ENCODE measurements at places on chromosomes 12 and 14.

- no peak for DNase-seq
Observed at GRCh38 chr12:24681570-24681969, 267.3 kb downstream of the BCAT1 start.

- DNase-seq, result no peak
Observed at GRCh38 chr14:96103560-96104460, 64.6 kb downstream of the C14orf132 start.

- DNase-seq, result no peak
Observed at GRCh38 chr14:76654573-76655108, 106.6 kb upstream of the VASH1 start.

- no peak for DNase-seq
Observed at GRCh38 chr14:64561631-64562030, 11.9 kb downstream of the PPP1R36 start.

DNA sequence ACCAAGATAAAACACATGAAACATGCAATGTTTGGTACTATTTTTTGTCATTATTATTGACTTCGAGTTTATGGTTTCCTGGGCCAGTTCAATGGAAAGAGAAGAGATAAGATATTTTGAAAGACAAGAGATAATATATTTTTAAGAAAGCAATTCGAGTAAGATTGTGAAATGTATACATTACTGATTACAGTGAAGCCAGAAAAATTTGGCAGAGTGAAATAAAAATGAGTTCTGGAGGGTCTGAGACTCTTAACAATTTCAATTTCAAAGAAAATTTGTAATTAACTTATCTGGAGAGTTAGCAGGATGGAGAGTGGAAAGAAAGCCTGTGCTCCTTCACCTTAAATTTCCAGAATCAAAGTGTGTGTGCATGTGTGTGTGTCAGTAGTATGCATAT is 17.3 kb downstream of the CCER1 start:
- no peak for DNase-seq

GRCh38 chr12:32211900-32212156 is 105.2 kb downstream of the BICD1 start:
- no peak for DNase-seq

- no peak for DNase-seq
Observed at GRCh38 chr14:85572845-85573244, 42.9 kb downstream of the FLRT2 start.

All from right forelimb (tissue), 1 donor.